ENCODE measurements at places on chromosomes 5 and 9.

GRCh38 chr9:134178394-134178767 is 14.0 kb upstream of the RNU6ATAC start:
- no peak for DNase-seq

DNA sequence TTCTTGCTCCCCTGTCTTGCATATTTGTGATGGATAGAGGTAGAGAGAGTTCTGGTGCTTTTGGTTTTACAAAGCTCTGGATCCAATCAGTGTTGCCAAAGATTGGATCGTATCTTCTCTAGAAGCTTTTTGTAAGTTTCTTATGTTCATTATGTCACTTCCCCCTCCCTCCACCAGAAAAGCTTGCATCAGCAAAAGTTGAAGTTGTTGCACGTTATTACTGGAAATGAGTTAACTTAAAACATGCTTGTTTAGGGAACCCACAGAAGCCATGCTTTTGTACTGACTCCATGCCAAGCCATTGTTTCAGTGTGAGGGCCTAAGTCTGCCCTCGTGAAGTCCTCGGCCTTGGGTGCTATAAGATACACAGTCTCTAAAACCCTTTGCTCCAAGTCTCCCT is 186.5 kb downstream of the ERCC6L2 start:
- DNase-seq, result no peak

DNA sequence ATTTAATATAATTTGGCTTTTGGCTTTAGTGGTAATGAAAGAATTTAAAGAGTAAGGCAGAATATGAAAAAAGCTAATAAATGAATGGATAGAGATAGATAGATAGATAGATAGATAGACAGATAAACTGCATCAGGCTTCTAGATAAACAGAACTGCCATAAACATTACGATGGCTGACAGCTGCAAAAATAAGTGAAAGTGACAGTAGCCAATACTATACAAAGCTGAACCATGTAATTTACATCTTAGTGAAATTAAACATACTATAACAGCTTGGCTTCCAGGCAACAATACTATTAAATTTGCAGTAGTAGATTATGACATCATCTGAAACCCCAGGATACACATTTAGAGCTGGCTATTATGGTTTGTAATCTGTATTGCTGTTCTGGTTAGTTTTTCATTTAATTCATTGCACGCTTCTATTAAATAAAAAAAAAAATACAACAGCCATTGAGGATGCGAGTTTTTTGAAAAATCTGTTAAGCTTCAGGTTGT is 1354.8 kb downstream of the PTPRD start:
- DNase-seq, result no peak

GRCh38 chr5:137705106-137705505 is 30.8 kb downstream of the KLHL3 start:
- DNase-seq, result no peak

GRCh38 chr9:12416716-12417115 is 276.5 kb upstream of the TYRP1 start:
- DNase-seq, result no peak

GRCh38 chr5:31531543-31531887 is 378 bp downstream of the DROSHA start:
- DNase-seq, result no peak

DNA sequence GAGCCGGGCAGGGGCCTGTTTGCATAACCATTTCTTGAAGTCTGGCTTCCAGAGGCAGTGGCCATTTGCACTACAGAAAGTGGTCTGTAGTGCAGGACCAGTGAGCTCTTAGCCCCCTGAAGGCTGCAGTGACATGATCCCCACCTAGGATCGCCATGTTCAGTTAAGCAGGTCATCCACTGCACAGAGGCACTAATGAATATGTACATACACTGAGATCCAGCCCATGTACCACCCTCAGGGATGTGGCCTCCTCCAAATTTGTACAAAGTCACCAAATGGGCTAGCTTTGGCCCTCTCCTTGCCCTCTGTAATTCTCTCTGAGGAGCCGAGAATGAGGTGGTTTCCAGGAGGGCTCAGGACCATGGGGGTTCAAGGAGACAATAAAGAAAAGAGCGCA is 8.3 kb upstream of the SUSD3 start:
- DNase-seq, result no peak

DNA sequence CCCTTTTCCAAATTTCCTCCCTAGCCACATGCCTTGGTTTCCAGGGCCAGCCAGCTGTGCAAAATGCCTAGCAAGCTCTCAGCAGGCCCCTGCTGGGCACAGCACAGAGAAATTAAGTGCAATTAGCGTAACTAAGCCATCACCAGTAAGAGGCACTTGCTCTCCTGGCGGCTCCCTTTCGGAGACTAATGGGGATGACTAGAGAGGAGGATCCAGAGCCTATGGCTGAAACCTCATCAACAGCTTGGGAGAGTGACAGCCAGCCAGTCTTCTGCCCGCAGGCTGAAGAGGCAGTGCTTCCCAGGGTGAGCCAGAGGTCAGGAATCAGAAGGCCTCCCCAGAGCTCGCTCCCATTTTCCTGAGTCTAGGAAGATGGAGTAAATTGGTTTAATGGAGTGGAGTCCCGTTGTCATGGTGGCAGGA is 108.4 kb downstream of the KCNIP1 start:
- no peak for DNase-seq

- DNase-seq, result no peak
Measured at GRCh38 chr5:139636975-139637408, 11.2 kb upstream of the CXXC5 start.

- DNase-seq, result no peak
Measured at GRCh38 chr9:88706193-88707113, 171.5 kb downstream of the NXNL2 start.

DNA sequence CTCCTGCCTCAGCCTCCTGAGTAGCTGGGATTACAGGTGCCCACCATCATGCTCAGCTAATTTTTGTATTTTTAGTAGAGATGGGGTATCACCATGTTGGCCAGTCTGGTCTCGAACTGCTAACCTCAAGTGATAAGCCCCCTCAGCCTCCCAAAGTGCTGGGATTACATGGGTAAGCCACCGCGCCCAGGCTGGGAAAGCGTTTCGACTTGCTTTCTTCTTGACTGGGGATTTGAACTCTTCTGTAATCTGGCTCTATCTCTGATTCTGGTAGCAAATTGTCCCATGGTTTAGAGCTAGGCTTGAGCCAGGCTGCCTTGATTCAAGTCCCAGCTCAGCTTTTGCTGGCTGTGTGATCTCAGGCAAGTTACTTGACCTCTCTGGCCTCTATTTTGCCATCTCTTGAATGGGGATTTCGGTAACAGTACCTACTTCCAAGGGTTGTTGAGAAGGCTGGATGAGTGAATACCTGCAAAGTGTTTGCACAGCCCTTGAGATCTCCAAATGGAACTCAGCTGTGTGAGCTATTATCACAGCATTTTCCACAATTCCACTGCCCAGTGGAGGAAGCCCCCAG is 20.5 kb upstream of the MVB12B start:
- DNase-seq, result no peak

DNA sequence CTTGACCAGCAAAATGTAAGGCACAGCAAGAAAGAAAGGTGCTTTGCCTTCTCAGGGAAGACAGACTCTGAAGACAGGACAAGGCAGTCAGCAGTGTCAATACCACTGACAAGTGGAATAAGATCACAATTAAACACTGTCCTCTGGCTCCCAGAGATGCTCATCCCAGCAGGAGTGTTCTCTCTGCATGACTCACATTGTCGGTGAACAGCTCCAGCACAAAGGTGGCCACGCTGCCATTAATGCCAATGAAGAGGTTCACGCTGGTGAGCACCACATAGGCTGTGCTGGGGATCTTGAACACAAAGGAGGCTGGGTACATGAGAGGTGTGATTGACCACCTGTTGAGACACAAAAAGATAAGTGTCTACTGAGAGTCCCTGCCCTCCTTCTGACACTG is 31.9 kb downstream of the NIPSNAP3B start:
- DNase-seq, result no peak

GRCh38 chr5:125197321-125197720 is 450.9 kb upstream of the ZNF608 start:
- no peak for DNase-seq

- DNase-seq, result no peak
Measured at GRCh38 chr5:60494635-60495034, 205.3 kb downstream of the DEPDC1B start.

GRCh38 chr5:132281856-132282614 is 12.2 kb upstream of the SLC22A4 start:
- no peak for DNase-seq

DNA sequence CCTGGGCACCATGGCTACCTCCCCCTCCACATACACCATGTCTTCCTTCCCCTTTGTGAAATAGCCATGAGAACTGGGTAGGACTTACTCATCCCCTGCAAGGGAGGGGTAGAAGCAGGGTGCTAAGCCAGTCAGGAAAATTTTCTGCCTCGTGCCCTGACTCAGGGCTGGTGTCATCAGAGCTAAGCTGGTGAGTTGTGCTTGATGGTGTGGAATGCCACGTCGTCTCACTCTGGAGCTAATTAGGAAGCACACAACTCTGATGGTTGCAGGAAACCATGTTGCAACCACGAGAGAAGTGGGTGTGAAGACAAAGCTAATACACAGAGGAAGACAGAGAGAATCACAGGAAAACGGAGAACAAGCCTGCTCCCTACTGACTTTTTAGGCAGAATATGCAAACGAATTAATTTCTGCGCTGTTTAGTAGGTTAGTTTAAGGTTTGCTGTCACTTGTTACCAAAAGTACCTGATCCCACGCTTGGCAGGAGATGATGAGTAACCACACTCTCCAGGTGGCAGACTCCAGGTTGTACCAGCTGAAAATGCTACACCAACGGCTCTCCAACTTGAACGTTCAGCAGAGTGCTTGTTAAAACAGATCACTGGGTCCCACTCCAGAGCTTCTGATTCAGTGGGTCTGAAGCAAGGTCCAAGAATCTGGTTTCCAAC is 54.5 kb downstream of the STK10 start:
- no peak for DNase-seq

GRCh38 chr5:97534166-97534565 is 351.1 kb upstream of the RIOK2 start:
- DNase-seq, result no peak

DNA sequence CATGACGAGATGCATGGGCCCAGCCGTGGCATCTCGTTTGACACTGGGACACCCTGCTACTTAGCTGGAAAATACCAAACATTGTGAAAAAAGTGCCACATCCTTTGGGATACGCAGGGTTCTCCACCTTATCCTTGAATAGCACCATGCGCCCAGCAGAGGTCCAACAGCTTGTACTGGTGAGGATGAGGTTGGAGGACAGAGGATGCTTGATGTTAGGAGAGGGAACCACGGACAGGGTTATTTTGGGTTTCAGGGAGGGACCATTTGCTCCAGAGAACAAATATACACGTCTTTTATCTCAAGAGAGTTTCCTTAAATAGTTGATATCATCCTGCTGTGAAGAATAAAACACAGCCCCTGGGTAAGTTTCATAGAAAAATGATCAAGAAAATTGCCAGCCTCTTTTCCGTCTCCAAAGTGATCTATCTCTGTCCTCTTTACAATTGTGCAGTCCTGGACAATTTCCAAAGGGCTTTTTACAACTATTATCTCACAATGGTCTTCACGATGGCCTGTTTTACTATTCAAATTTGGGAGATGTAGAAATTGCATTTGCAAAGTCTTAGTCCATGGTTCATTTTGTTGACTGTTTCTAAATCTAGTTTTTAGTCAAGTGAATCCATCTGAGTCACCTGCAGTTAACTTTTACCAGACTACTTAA is 19.9 kb upstream of the FRRS1L start:
- no peak for DNase-seq

- DNase-seq, result no peak
Measured at GRCh38 chr5:180464603-180464970, 29.6 kb upstream of the CNOT6 start.

GRCh38 chr9:133991214-133991921 is 756 bp downstream of the VAV2 start:
- no peak for DNase-seq

DNA sequence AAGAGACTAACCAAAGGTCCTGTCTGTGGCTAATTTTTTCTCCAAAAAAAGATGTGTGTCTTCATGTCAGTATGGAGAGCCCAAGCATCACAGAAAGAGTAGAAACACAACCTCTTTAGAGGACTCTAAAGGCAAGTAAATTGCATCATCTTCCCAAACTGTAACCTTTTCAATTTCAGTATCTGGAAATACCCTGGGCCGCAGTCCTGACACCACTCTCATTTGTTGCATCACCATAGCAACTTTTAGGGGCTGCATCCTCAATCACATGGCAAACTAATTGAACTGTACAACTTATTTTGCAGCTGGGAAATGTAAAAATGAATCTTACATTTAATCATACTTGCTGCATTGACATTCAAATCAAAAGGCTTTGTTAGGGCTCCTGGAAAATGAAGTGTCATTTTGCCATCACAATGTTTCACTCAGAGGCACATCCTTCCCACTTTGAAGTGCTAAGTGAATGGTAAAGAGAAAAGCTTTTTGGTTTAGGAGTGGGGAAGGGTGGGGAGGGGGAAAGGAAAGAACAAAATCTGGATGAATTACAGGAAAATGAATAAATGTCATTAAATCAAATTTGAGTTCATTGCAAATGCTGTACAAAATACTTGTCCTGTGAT is 60.6 kb upstream of the GRIA1 start:
- DNase-seq, result no peak

- DNase-seq, result no peak
Measured at GRCh38 chr5:78612227-78613150, 36.1 kb downstream of the LHFPL2 start.

GRCh38 chr9:112864403-112864802 is 26.3 kb downstream of the SLC46A2 start:
- no peak for DNase-seq

GRCh38 chr9:82706786-82707185 is 356.2 kb downstream of the RASEF start:
- no peak for DNase-seq

DNA sequence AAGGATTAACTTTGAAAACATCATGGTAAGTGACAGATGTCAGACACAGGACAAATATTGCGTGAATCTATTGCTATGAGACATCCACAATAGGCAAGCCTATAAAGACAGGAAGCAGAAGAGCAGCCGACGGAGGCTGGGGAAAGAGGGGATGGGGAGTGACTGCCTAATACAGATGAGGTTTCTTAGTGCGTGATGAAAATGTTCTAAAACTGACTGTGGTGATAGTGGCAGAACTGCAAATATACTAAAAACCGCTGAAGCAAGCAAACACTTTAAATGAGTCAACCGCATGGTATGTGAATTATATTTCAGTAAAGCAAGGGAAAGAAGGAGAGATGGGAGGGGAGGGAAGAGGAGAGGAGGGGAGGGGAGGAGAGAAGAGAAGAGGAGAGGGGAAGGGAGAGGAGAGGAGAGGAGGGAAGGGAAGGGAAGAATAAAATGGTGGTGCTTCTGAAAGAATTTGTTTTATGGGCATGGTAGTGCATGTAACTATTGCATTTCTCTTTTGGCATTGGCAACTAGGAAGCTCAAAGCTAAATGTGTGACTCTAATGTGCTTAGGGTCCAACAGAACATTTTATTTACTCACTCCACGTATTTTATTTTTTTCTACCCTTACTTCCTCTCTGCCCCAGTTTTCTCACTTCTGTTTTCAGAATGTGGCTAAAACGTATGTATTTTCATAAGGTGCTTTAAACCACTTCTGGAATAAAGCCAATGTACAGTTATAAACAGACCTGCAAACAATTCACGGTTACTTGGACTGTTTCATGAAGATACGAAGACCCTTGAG is 21.3 kb downstream of the AKNA start:
- no peak for DNase-seq

- DNase-seq, result no peak
Measured at GRCh38 chr5:14914623-14915260, 43.2 kb upstream of the ANKH start.
